NCI-H1436 (cell line): ENCODE measurements at places on chromosomes 7 and 10.

GRCh38 chr10:34081347-34081743 lies 733.8 kb downstream of the PARD3 start:
- DNase-seq = no peak

DNA sequence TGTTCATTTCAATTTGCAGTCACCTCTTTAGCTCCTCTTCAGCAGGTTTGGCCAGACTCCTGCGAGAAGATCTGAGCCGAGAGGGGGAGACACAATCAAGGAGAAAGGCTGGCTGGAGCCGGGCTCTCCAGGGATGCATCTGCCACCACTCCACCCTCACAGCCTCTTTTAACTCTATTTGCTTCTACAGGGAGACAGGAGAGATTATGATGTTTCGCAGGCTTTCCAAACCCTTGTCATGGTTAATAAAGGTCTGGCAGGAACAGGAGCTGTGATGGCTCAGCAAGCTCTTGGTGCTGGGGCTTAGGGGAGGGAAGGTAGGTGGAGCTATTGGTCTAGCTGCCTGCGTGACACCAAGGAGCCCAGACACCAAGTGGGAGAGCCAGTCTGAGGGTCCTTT lies 448.1 kb upstream of the PODXL start:
- DNase-seq = no peak

GRCh38 chr10:58807629-58808022 lies 295.0 kb downstream of the BICC1 start:
- no peak for DNase-seq

GRCh38 chr10:34462056-34462455 lies 353.0 kb downstream of the PARD3 start:
- no peak for DNase-seq

GRCh38 chr7:137875746-137876145 lies 29.0 kb upstream of the DGKI start:
- no peak for DNase-seq

GRCh38 chr7:75689246-75690099 lies 49.3 kb downstream of the HIP1 start:
- no peak for DNase-seq

GRCh38 chr10:104612571-104613205 lies 28.4 kb upstream of the SORCS3 start:
- DNase-seq = no peak

GRCh38 chr10:91127341-91128082 lies 93.0 kb upstream of the PCGF5 start:
- no peak for DNase-seq

- no peak for DNase-seq
Observed at GRCh38 chr10:73017955-73018480, 63.4 kb upstream of the PLA2G12B start.

GRCh38 chr10:16765509-16766375 lies 51.5 kb downstream of the RSU1 start:
- DNase-seq = no peak

DNA sequence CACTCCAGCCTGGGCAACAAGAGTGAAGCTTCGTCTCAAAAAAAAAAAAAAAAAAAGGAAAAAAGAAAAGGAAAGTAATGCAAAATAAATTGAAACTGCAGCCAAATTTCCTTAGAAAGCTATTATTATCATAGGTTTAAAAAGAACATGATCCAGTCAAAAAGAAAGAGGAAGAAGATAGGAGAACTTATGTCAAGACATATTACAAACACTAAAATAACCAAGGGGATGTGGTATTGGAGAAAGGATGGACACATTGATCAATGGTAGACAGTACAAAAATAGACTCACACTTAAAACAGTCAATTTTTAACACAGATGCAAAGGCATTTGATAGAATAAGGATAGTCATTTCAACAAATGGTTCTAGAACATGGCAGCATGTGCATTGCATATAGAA lies 27.3 kb upstream of the PFKP start:
- DNase-seq = no peak

DNA sequence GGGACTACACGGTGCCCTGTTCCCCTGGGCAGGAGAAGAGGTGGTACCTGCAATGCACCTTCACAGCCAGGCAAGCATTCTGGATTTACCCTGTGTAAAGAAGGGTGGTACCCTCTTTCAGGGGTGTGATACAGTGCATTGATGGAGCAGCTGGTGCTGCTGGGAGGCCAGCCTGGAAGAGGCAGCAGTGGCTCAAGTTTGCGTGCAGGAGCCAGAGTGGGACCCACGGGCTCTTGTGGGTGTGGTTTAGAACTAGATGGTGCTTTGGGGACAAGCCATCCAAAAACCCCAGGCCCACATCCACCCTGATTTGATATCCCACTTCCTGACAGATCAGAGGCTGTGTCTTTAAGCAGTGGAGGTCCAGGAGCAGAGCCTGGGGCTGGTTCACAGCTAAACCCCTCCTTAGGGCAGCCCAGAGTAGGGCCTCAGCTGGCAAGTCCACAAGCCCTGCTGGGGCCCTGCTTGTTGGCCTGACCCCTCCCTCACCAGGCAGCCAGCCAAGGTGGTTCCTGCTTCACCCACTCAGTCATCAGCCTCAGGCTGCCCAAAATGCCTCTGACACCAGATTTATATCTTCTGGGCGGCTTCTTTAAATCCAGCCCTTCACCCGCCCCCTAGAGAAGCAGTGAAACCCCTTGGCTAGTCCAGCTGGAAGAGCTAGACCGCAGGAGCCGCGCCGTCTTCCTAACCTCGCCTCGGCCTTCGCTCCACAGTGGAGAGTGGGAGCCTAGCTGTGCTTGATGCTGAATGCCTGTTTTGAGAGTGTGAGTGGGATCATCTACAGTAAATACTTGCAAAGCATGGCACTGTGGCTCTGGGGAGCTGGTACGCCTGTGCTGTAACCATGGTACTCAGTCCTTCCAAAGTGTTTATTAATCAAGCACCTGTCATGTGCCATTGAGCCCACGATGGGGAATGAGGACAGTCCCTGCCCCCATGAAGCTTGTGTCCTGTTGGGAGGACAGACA lies 1.4 kb upstream of the ASIC3 start:
- DNase-seq = no peak

- no peak for DNase-seq
Observed at GRCh38 chr7:45253368-45253767, 95.8 kb downstream of the RAMP3 start.

GRCh38 chr10:97744405-97745035 lies 7.6 kb downstream of the ZFYVE27 start:
- no peak for DNase-seq

- DNase-seq = no peak
Observed at GRCh38 chr10:78224602-78225001, 190.9 kb downstream of the RPS24 start.

DNA sequence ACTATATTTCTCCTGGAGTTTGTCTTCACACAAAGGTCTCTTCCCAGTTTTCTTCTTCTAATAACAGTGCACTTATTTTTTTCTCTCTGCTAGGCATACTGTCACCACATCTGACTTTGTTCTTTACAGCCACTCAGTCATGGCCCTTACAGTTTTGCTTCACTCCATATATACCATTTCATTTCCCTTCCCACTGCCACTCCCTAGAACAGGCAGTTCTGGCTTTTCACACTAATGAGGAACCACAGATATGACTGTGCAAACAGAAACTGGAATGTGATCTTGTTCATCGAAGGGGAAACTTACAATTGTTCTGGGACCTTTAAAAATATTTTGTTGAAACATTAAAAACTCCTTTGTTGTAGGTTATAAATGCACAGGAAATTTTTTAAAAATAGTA lies 67.3 kb downstream of the EPDR1 start:
- no peak for DNase-seq

DNA sequence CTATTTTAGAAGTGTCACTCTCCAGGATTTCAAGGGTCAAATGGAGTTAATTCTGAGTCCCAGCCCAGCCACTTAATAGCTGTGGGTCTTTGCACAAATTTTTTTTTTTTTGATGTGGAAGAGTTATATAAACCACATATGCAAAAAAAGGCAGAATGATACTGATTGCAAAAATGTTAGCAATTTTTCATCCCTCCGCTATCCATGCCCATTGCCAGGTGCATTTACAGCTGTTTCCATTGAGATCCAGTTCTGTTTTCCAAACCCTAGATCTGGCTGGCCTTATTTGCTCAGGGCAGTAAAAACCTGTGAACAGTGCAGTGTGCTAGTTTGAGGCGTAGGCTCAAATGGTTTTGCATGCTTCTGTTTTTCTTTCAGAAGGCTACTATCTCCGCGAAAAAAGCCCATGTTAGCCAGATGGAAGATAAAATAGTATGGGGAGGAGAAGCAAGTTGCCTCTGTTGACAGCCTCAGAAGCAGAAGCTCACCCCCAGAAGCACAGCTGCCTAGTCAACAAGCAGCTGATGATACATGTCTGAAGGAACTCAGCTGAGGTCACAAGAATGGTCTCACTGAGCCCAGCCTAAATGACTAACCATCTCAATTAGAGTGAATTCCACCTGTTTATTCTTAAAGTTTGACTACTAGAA lies 997 bp upstream of the ZNF138 start:
- DNase-seq = no peak

GRCh38 chr7:143321242-143321641 lies 5.3 kb downstream of the CLCN1 start:
- no peak for DNase-seq

DNA sequence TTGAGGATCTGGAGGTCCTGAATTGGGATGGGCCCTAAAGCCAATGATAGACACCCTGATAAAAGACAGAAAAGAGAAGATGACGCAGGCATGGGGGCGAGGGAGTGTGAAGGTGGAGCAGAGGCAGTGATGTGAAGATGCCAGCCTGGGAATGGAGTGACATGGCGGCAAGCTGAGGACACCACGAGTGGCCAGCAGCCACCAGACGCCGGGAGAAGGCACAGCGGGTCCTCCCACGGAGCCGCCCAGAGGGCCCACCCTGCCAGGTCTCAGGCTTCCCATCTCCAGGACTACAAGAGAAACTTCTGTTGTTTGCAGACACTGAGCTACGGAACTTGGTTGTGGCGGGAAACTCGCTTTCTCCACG lies 44.9 kb downstream of the DPYSL4 start:
- DNase-seq = no peak

DNA sequence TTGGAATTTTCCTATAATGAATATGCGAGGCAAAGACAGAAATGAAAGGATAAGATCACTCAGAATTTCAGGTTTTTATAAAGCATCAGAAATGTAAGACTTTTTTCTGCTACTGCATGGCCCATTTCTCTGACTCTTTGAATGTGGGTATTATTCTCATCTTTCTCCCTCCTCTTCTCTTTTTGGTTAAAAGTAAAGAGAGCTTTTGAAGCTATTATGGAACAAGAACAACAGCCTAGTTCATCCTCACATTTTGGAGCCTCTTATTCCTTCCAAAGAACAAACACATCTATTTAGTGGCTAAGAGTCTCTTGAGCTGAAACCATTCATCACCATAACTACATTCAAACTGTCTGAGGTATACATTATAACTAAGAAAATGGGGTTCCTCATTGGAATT lies 19.4 kb upstream of the ATRNL1 start:
- DNase-seq = no peak

- DNase-seq = no peak
Observed at GRCh38 chr7:151825721-151826120, 51.2 kb downstream of the PRKAG2 start.

DNA sequence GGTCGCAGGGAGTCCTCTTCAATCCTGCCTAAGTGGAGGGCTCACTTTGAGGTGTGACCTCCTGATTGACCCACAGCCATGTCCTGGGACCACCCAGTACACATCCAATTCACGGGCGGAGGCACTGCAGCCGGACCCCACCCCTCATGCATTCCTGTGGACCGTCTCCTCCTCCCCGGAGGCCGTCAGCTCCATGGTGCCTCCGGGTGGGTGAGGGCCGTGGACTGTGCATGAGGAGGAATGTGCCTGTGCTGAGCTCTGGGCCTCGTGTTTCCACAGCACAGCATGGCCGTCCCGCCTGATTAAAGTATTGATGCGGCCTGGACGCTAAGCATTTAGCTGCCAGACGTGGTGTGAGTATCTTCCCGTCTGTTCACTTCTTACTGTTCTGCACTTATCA lies 52.8 kb downstream of the CFAP46 start:
- DNase-seq = no peak

DNA sequence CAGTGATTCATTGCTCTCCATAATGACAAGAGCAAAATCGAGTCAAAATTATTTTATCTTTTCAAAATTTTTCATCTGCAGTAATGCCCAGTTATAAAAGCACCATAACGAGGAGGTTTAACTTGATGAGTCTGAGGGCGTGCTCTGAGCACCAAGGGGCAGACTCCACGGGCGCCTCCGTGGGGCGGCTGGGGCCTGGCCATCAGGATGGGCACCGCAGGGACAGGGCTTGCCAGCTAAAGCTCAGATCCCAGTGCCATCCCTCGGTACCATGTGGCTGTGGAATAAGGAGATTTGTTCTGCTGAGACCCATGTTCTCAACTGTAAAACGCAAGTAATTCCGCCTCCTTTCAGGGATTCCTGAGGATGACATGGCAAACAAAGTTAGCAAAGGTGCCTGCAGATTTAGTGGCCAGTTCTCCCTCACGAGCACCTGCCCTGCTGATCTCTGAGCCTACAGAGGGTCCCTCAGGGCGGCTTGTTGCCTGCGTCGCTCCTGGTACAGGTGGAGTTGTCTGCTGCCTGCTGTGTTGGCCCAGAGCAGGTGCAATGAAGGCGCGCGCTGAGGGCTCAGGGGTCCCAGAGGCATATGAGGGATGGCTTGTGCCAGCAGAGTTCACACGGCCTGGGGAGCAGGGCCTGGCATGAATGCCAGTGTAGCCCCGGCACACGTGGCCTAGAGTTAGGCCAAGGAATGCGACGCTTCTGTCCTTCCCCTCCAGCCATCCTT lies 584.4 kb downstream of the TCERG1L start:
- no peak for DNase-seq

DNA sequence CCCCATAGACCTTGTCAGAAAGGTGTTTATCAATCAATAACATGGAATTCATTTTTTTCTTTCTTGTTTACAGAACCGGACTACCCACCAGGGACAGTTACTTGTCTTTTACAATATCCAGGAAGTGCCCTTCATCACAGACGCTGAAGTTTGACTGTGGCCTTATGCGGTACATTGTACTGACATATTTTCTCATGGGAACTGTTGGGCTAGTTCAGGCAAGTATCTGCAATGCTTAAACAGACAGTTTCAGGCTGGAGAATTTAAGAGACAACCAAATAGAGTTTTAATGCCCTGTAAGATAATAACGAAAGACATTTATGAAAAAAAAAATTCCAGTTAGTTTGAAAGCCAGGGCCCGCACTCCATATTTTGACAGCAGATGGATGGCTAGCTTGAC lies 246.4 kb downstream of the GATA3 start:
- no peak for DNase-seq

GRCh38 chr10:14236341-14236740 lies 94.4 kb downstream of the FRMD4A start:
- DNase-seq = no peak

DNA sequence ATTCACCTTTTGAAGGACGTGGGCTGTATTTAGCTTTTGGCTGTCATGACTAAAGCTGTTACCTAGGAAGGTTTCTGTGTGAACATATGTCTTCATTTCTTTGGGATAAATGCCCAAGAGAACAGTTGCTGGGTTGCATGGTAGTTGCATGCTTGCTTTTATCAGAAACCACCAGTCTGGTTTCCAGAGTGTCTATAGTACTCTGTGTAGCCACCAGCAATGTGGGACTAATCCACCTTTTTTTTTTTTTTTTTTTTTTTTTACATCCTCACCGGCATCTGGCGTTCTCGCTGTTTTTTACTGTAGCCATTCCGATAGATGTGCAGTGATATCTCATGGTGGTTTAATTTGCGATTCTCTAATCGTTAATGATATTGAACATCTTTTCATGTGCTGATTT lies 297.8 kb downstream of the SDK1 start:
- DNase-seq = no peak

GRCh38 chr10:4243651-4244050 lies 458.6 kb upstream of the KLF6 start:
- DNase-seq = no peak
